Cortex of kidney (tissue), 1 donor: ENCODE measurements at places on chromosomes 6 and 20.

GRCh38 chr6:169368200-169368599 is 114.6 kb upstream of the THBS2 start:
- DNase-seq: no peak

DNA sequence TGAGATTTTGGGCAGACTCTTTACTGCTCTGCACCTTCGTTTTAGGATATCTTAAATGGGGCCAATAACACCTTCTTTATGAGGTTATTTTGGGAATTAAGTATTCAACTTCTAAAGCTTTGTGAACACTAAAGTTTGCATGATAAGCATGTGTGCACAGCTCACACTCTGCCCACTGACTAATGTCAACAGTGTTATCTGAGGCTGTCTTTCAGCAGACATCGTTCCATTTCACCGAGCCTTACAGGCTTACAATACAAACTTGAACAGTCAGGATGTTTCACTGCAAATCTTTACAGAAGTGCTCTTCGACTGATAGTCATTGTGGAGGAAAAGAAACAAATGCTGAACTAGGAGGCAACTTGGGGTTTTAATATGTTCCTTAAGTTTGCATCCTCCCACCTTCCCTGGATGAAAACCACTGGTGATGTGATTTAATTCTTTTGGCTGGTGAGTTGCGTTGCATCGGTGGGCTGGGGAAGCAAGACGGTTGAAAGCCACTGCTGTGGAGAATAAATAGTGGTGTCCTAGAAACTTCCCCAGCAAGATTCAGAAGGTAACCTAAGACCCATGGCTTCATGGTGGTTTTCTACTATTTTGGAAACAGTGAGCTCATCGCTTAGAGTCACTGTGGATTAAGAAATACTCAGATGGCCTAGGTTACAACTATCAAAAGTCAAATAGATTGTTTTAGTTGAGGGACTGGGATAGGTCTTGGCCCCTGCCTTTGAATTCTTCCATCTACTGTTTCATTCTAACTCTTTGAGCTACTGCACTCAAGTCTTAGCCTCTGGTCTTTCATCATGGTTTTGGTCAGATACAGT is 167.2 kb upstream of the MAP3K7 start:
- no peak for DNase-seq

DNA sequence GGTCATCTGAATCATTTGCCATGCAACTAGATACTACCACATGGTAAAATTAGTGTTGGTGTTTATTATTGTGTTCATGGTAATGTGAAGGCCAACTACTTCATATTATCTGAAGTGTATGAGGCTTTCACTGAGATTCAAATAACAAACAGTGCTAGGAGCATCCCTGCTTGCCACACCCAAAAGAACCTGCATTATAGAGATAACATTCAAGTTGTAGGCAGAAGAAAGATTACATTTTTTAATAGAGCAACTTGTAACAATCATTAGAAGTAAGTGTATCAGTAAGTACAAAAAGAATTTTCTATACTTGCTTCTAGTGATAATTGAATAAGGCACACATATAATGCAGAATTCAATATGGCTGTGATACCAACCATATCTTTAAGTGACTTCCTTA is 49.8 kb downstream of the BCKDHB start:
- DNase-seq: no peak

DNA sequence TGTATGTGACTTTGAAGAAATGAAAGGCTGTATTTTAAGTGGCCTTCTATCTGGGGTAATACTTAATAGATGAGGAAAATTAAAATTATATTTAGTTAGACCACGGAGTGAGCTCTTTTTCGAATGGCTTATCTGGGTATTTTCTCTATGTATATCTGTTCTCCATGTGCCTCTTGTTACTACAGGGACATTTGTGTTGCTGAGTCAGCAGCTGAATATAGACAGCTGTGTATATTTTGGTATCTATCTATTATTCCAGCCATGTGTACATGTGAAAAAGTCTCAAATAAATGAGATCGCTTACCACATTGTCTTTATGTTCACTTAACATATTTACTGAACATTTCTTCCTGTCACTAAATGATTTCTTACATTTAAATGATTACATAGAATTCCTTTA is 57.2 kb downstream of the TMEM200A start:
- DNase-seq: no peak
